IPS DF 6.9 (cell line): ENCODE measurements at places on chromosomes 5 and 9.

- no peak for DNase-seq
Measured at GRCh38 chr5:151925340-151925739, 689 bp upstream of the GLRA1 start.

- DNase-seq = no peak
Measured at GRCh38 chr5:60802226-60802625, 41.8 kb downstream of the ELOVL7 start.

GRCh38 chr9:113896713-113897112 is 20.6 kb downstream of the ZNF618 start:
- no peak for DNase-seq

GRCh38 chr9:109632817-109633216 is 134.7 kb upstream of the PTPN3 start:
- no peak for DNase-seq
